ENCODE measurements at places on chromosomes 1 and 21. TPM values are rescaled to one million over a fixed set of nuclear protein-coding genes. Genes with fewer than 3 reads are reported as not detected.

CFAP45 gene
- total RNA-seq = 3.2 TPM

GRCh38 chr1:162317621-162318020 is 59.0 kb downstream of the SPATA46 start:
- no peaks in the 10 kb centered on the region for H3K27me3 ChIP-seq
- H3K27ac ChIP-seq = no peak overlapping the region

DNA sequence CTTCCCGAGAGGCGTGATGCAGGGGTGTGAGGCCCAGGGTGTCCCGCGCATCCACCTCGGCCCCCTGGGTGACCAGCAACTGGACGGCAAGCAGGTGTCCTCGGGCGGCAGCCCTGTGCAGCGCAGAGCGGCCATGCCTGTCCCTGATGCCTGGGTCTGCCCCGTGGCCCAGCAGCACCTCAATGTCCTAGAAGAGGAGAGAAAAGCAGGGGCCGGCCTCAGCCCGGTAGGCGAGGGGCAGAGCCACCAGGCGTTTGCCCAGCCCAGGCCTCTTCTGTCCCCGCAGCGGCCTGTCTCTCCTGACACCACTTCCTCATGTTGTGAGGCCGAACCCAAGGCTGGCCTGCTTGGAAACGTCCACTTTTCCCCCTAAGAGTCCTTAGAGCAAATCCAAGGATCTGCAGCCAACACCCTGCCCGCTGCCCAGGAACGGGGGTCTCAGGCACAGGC is 1.7 kb downstream of the ANKRD65 start:
- no peak overlapping the region for H3K4me3 ChIP-seq
- H3K36me3 ChIP-seq = no peaks in the 10 kb centered on the region
- peaks cover 12% of the 10 kb centered on the region for H3K4me1 ChIP-seq
- H3K27me3 ChIP-seq = no peaks in the 10 kb centered on the region
- DNase-seq = no peak
- no peak overlapping the region for H3K27ac ChIP-seq

TDRKH gene
- total RNA-seq = 6.7 TPM

DNA sequence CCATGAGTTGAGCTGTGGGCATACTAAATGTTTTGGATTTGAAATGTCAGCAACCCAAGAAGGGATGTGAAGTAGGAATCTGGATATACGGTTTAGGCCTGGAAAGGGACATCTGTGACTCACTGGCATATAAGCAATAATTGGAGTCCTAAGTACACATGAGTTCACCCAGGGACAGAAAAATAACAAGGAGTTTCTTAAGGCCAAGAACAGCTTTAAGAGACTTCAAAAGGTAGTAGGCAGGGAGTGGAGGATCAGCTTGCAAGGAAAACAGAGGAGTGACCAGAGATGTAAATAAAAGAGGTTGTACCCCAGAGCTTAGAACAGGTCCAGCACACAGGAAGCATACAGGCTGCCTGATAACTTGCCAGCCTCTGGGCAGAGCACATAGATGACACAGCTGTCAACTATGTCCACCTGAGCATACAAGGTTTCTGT is 28.1 kb downstream of the TMEM50B start:
- peaks cover 5% of the 10 kb centered on the region for H3K36me3 ChIP-seq
- no peaks in the 10 kb centered on the region for H3K27me3 ChIP-seq
- no peak for DNase-seq
- no peak overlapping the region for H3K27ac ChIP-seq
- peaks cover 5% of the 10 kb centered on the region for H3K4me1 ChIP-seq

GRCh38 chr1:3717715-3718601 is 34.3 kb upstream of the CCDC27 start:
- no peaks in the 10 kb centered on the region for H3K4me1 ChIP-seq
- no peak for DNase-seq
- no peaks in the 10 kb centered on the region for H3K36me3 ChIP-seq
- H3K27ac ChIP-seq = no peak overlapping the region

- peak overlapping the region; percentile 98 for H3K4me3 ChIP-seq
- peak; percentile 80 for DNase-seq
- H3K4me1 ChIP-seq = peaks cover 19% of the 10 kb centered on the region
- peak overlapping the region; percentile 99 for H3K27ac ChIP-seq
These were observed 467 bp downstream of the THRAP3 start for GRCh38 chr1:36224537-36225282.

DNA sequence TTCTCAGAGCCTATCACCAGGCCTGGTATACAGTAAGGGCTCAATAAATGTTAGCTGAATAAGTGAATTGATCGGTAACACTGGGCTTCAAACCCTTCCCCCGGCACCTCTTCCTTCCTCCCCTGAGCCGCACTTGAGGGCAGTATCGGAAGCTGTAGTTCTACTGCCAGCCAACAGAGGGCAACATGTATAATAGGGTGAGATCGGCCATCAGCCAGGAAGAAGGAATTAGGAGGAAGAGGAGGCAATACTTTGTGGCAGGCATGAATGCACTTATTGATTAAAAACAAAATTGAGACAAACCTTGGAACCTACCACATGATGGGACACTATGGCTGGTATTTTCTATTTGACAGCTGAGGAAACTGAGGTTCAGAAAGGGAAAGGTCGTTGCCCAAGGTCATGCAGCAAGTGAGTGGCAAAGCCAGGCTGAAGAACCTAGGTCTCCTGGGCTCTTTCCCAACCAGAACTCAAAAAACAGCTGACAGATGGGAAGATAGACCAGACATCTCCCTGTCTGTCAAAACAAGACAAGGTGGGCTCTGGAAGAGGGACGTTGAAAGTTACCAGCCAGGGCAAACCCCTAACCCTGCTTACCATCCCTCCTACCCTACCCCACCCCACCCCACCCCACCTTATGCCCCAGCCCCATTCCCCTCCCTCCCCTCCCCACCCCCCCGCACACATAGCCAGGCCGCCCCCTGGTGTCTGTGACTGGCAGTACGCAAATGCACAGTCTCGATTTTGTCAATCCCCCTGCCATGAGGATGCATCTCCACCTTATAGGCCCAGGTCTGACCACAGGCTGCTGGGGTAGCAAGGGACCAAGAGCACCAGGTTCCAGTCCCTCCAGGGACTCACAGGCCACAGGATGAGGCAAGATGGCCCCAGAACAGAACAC is 107.3 kb upstream of the RUNX3 start:
- peaks cover 15% of the 10 kb centered on the region for H3K4me1 ChIP-seq
- no peak for DNase-seq
- no peak overlapping the region for H3K27ac ChIP-seq
- H3K27me3 ChIP-seq = peaks cover 25% of the 10 kb centered on the region
- H3K36me3 ChIP-seq = no peaks in the 10 kb centered on the region
- no peak overlapping the region for H3K4me3 ChIP-seq

Data from astrocyte (in vitro differentiated cells and primary cell).